ENCODE measurements at places on chromosomes 2 and 18. TPM values are rescaled to one million over a fixed set of nuclear protein-coding genes. Genes with fewer than 3 reads are reported as not detected.

- DNase-seq, result no peak
Observed at GRCh38 chr2:10885094-10885860, 26.5 kb upstream of the KCNF1 start.

GRCh38 chr2:196431957-196432356, 207.6 kb upstream of the CCDC150 start:
- DNase-seq, result no peak

DNA sequence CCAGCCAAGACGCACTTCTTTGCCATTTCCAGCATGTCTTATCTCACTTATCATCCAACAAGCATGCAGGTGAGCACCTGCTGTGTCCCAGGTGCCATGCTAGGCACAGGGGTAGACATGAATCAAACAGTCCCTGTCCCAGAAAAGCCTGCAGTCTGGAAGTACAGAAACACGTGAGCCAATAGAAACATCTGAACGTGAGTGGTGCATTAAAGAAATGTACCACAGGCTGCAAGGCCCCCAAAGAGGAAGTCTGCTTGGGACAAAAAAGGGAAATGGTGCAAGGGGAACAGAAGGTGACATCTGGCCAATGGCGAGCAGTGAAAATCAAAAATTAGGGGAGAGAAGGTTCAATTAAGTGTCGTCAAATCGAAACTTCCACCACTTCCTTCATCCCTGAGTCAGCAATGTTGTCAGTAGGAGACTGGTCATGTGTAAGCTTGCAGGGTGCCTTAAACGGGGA, 17.6 kb upstream of the TMEM247 start:
- no peak for DNase-seq

Gene DTNA
- total RNA-seq, result 10.0 TPM

Gene UGT1A8
- 0.50 TPM for total RNA-seq

DNA sequence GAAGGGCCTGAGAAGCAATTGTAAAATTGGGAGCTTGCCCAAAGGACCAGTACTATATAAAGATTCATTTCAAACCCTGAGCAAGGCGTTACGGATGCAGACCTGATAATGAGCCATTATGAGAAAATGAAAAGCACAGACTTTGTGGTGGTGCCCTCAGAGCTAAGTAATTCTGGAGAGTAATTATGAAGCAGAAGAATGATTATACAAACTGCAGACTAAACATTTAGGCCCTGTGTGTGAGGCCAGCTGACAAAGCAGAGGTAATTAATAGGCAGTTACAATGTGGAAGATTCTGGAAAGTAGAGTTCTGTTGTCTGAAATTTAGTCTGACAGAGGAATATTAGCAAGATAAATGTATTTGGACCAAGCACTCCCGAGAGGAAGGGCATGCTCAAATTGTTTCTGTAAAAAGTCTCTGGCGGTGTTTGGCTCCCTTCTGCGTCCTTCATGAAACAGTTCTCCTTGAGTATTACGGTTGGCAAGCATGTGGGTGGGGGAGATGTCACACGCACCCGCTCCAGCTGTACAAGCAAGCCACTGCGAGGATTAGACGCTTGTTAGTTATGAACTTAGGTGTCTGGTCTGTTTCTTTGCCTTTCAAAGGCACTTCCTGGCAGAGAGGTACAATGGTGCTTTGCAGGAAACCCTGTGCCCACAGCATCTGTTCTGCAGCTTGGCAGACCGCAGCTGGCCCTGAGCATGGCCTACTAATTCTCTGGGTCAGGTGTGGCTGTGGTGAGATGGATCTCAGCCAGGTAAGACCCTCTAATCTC, 45.5 kb downstream of the CDC42EP3 start:
- no peak for DNase-seq

Gene CCDC148
- 6.3 TPM for total RNA-seq

- no peak for DNase-seq
Observed at GRCh38 chr18:59905686-59906091, 5.9 kb downstream of the PMAIP1 start.

Measured in Caco-2 (cell line).